Muscle of leg (tissue), 16 donors: ENCODE measurements at places on chromosomes 2 and 18. TPM values are rescaled to one million over a fixed set of nuclear protein-coding genes. Genes with fewer than 3 reads are reported as not detected.

The CMPK2 gene
- total RNA-seq, result 3.2 TPM

- DNase-seq, result no peak
Measured at GRCh38 chr2:120204022-120204405, 19.2 kb downstream of the TMEM185B start.

DNA sequence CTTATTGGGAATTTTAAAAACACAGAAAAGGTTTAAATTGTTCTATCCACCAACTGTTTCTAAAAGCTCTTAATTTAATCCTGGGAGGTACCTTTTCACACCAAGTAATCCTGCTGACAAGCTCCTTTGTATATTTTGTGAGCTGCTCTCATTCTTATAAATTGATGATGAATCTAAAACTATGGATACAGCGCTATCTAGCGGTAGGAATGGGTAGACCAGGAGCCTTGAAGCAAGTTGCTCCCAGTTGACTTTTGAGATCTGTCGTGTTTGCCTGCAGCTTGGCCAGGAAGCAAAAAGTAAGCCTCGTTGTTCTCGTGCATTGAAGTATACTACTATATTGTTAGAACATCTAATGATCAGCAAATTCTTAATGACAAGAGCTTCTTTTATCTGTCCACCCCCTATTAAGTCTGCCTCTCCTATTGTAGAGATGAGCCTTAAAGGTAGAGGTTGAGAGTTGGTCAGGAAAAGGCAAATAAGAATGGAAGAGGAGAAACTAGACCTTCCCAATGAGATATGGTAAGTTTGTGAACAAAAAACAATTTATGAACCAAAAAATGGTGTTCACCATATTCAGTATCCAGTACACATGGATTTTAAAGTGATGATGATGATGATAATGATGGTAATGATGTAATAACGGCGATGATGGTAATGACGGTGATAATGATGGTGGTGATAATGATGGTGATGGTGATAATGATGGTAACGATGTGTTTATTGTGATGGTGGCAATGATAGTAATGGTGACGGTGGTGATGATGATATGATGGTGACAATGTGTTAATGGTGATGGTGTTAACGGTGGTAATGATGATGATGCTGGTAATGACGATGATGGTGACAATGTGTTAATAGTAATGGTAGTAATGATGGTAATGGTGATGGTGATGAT is 212.1 kb upstream of the NCKAP5 start:
- peak; percentile 91 for DNase-seq

DNA sequence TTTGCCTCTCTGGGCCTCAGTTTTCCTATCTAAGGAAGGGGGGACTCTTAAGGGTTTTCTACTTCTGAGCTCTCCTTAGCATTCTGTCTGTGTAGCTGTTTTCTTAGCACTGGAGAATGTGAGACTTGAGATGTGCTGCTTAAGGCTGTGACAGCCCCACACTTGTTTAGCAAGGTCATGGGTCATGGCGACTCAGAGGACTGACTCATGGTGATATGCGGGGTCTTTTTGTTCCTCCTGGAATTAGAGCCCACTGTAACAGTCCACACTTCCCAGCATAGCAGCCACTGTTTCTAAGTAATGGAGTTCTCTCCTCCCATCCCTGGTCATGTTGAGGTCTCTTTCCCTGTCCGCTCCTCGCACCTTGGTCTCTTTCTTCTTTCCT is 4.1 kb upstream of the LPIN1 start:
- no peak for DNase-seq

DNA sequence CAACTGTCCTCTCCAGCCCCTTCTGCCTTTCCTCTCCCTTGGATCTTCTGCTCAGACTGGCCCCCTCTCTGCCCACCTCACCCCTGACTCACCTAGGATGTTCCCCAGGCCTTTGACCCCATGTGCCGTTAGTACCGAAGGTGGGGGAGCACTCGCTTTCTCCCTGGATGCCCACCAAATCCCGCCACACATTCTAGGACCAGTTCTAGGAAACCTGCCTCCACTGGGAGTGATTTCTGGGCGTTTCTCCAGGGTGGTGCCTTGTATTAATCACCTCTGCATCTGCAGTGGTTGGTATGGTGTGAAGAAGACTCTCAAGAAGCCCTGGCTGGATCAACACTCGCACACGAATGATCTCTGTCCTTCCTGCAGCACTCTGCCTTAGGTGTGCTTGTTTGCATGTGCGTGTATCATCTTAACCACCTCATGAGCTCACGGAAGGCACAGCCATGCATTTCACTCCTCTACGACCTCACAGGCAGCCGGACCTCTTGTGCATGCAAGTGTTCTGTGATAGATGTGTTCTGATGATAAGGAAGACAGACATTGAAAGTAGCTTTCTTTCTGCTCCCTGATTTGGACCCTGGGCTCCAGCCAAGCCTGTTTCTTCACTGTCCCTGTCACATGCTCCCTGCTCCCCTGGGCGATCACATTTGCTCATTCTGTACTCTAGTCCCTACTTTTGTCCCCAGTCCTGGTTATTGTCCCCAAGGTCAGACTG is 69.4 kb downstream of the LIPG start:
- no peak for DNase-seq

DNA sequence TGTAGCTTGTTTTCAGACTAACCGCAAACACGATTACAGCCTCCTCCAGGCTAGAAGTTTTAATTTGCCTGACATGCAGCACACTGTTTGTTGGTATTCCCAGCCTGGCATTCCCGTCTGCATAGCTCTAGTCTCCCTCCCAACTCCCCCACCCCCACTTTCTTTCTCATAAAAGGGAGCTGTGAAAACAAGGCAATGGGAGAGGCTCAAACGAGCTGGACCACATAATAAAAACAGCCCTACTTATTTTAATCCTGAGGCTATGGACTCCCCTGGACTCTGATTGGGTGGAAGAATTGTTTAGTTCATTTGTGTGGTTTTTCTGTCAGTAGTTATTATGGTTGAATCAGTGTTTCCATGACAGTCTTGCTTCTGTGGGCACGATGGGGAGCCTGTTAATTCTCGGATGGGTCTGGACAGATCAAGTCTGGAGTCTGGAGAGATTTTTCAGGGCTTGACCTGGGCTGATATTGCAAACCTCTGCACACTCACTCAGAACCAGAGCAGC is 1.2 kb downstream of the STON1 start:
- peak; percentile 74 for DNase-seq

GRCh38 chr18:31576670-31577069 is 15.0 kb upstream of the TTR start:
- DNase-seq, result no peak

- DNase-seq, result no peak
Measured at GRCh38 chr18:27652480-27653121, 467.5 kb upstream of the CHST9 start.

GRCh38 chr18:75070235-75070624 is 138.7 kb downstream of the PTGR3 start:
- DNase-seq, result no peak
